ENCODE measurements at places on chromosomes 5 and 9. TPM values are rescaled to one million over a fixed set of nuclear protein-coding genes. Genes with fewer than 3 reads are reported as not detected.

The GFI1B gene
- not detected for total RNA-seq

The RELL2 gene
- total RNA-seq, result 1.9 TPM

The IFNA17 gene
- not detected for total RNA-seq

The LCN2 gene
- not detected for total RNA-seq

The ADCY2 gene
- total RNA-seq, result 18.5 TPM

The HSPB3 gene
- total RNA-seq, result not detected
